Cerebellar nuclear complex (tissue), 1 donor: ENCODE measurements at places on chromosomes 7 and 10.

DNA sequence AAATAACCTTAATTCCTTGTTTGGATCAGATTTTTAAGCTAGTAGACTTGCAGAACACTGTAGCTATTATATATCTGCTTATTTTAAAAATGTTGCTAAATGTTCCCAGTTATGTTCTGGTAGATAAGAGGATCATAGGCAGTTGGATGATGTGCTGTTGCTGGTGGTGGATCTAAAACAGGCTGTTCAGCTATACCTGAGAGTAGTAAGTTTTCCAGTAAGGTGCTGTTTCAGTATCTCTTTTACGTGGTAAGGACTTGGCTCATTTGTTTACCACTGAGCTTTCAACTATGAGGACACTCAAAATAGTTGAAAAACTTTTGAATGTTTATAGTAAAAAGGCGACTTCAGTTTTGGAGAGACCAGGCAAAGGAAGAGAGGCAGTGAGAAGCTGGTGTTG, 180.9 kb downstream of the CDK14 start:
- no peak for DNase-seq

GRCh38 chr10:106571192-106571946, 593.1 kb downstream of the SORCS1 start:
- no peak for DNase-seq

GRCh38 chr7:131288450-131288849, 39.2 kb upstream of the MKLN1 start:
- no peak for DNase-seq

- DNase-seq: no peak
Measured at GRCh38 chr10:14536241-14537213, 205.8 kb upstream of the FRMD4A start.

DNA sequence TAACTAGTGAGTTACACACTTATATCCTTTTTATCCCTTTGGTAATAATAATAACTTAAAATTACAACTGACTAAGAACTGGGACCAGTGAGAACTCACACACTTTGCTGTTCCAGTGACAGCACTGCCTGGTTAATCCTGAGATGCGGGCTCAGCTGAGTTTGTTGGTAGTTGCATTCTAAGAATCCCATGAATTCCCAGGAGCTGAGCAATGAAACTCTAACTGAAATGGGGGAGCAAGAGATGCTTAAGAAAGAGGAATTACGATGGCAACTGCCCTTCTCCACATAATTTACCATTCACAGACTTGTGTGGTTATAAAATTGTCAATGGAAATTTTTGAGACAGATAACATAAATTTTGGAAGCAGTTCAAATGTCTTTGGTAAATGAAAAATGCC, 659.4 kb downstream of the MAGI2 start:
- no peak for DNase-seq

DNA sequence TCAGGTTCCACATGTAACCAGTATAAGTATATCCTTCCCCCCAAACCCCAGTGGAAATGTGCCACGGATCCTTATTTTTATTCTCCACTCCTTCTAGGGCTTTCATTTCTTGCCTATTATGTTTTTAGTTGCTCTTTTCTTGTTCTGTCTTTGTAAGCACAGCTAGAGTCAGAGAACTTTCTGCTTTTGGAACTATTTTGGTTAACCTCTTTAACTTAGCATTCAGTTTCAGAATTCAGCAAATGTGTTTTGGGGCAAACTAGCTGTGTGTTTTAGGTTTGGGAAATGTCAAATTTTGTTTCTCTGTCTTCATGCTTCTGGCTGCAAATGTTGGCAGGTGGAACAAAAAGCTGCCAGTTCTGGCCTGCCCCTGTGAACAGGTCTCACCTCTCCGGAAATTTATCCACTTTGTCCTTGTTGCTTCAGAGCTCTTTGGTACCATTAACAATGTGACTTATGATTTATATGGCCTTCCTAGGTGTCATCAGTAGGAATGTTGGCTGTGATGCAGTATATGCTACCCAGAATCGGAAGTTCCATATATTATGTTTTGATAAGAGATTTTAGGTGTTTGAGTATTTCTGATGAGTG, 156.1 kb downstream of the ADK start:
- no peak for DNase-seq

GRCh38 chr7:39088730-39089593, 111.3 kb downstream of the POU6F2 start:
- DNase-seq: no peak

DNA sequence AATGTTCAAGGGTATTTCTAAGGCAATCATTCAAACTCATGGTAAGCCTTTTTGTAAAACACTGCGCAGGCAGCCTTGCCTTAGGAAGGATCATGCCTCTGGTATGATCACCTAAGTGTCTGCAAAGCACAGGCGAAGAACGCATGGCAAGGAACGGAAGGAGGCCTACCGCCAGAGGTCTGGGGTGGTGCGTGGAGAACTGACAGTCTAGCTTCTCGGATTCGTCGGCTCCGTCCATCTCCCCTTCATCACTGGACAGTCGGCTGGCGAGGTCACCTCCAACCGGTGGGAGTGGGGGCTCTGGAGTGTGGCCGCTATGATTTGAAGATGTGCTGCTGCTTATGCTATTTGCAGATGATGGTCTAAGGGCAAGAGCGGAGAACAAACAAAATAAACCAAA, 42.6 kb upstream of the EFCAB10 start:
- DNase-seq: no peak

- DNase-seq: no peak
Measured at GRCh38 chr10:117536072-117536865, 6.3 kb upstream of the EMX2 start.

DNA sequence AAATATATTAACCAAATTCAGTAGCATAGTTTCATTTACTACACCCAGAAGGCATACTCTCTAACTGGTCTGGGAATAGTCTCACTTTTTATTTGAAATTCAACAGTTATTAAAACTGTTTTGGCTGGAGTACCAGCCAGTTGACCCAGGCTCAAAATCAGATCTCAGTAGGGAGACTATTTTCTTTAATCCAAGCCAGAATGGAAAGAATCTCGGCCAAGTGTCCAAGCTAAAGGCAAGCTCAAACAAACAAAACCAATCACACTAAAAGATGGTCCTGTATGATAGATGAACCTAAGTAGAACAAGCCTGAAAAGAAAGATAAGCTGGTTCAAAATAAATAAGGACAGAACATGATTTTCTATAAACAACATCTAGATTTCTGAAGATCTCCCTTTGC, 259.6 kb upstream of the POM121L12 start:
- no peak for DNase-seq

DNA sequence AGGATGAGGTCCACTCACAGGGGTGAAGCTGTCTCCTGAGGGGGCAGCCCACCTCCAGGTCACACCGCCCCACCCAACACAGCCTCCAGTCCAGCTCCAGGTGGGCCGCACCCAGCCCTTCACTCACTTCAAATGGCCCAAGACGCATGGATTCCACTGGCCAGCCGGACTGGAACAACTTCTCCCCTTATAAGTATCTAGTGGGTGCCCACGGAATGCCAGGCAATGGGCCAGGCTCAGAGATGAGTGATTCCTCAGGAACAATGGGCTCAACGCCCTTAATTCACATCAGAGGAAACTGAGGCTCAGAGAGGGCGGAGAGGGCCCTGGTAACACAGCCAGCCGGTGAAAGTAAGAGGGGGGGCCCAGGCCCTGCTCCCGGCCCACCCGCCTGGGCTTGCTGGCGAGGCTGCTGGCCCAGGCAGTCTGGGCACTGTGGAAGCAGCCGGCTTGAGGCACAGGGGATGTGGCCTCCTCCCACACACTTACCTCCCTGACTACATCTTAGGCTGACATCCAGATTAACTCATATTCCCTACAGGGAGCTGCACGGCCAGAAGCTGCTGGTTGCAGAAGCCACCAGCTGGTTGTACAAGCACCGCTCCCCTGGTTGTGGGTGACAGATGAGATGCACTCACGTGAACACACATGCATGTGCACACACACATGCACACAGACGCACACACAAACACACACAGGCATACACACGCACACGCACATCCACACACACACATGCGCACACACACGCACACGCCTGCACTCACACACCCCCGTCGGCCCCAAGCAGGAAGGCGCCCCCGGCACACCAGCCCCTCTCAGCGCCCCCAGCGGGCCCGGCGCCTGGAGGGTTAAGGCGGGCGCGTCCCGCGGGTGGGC, 1.0 kb upstream of the FAM20C start:
- no peak for DNase-seq

GRCh38 chr10:30420766-30421165, 13.2 kb upstream of the MAP3K8 start:
- no peak for DNase-seq

- no peak for DNase-seq
Measured at GRCh38 chr7:10696064-10696463, 277.6 kb upstream of the PHF14 start.

DNA sequence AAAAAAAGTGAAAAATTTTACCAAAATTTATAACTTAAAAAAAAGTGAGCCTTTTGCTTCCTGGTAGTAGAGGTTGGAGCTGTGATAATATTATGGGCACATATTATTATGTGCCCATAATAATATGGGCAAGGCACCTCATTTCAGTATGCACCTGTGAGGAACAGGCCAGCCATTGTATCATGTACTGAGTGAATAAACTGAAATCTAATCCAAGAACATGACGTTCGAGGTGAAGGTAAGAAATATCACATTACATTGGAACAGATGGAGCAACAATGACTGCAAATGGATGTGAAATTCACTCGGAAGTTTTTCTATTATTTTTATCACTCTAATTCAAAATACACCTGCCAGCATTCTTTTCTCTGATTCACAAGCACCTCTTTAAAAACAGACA, 216.0 kb downstream of the KLF6 start:
- no peak for DNase-seq

DNA sequence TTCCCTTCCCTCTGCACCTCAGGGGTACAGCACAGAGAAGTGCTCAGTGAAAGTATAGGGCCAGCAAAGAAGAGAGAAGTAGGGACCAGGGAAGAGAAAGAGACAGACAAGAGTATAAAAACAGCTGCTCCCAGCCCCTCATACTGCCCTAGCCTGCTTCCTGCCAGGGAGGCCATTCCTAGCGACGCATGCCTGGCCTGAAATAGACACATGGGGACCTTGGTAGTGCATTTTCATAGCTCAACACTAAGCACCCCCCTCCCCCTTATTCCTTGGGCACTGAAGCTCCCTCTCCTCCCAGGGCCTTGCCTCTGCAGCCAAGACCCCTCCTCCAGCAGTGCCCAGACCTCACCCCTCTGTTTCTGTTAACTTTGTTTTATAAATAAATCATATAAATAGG, 64.7 kb downstream of the ZMIZ1 start:
- no peak for DNase-seq
